Stimulated activated CD8-positive, alpha-beta memory T cell treated with anti-CD3 and anti-CD28 coated beads, Interleukin-4, amount 100 ng/mL, for 48 hours (primary cell): ENCODE measurements at places on chromosomes 6 and 20.

- DNase-seq: no peak
Observed at GRCh38 chr6:143939364-143939763, 68.7 kb downstream of the PLAGL1 start.

DNA sequence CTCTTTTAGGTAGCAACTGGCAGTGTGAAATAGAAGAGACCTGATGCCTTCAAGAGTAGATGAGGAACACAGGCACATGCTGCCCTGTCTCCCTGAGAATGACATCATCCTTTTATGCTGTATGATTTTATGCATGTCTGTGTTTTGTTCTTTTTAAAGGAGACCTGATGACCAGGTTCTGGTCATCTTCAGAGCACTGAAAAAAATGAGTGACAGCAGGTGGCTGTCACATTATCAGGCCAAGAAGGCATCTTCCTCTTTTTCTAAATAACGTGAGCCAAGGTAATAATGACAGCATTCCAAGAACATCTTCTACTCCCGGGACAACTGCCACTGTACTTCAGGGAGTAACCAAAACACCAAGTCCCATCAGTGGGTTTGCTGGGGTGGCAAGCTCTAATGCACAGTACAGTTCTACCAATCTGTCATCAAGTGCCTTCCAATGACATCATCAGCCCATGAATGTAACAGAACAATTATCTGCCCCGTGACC lies 28.9 kb downstream of the CNKSR3 start:
- no peak for DNase-seq

GRCh38 chr20:6994452-6994851 lies 227.0 kb downstream of the BMP2 start:
- DNase-seq: no peak

- DNase-seq: no peak
Observed at GRCh38 chr6:100470422-100471120, 5.8 kb upstream of the SIM1 start.

- DNase-seq: no peak
Observed at GRCh38 chr6:139240161-139241010, 51.4 kb downstream of the TXLNB start.

- DNase-seq: no peak
Observed at GRCh38 chr20:15925376-15925775, 647.9 kb downstream of the KIF16B start.

DNA sequence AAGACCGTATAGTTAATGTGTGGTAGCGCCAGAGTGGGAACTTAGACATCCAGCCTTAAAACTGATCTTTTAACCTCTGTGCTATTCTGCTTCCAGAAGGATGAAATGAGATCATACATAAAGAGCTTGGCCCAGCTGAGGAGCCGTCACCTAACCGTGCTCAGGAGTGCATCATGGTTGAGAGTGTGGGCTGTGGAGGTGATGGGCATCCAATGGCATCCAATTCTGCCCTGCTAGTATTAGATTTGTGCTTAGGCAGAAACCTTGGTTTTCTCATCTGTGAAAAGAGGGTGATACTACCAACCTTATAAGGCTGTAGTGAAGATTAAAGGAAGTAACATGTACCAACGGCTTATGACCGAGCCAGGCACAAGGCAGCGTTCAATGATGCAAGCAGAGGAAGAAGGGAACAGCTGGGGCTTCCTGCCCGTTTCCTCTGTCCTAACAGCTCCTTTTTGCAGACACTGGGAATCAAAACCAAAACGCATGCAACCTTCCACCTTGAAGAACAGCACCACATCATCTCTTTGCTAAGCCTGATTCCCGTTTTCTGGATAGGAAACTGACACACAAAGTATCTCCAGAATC lies 1.3 kb downstream of the SLC22A16 start:
- DNase-seq: no peak

GRCh38 chr6:88517737-88518136 lies 351.6 kb upstream of the CNR1 start:
- DNase-seq: no peak

DNA sequence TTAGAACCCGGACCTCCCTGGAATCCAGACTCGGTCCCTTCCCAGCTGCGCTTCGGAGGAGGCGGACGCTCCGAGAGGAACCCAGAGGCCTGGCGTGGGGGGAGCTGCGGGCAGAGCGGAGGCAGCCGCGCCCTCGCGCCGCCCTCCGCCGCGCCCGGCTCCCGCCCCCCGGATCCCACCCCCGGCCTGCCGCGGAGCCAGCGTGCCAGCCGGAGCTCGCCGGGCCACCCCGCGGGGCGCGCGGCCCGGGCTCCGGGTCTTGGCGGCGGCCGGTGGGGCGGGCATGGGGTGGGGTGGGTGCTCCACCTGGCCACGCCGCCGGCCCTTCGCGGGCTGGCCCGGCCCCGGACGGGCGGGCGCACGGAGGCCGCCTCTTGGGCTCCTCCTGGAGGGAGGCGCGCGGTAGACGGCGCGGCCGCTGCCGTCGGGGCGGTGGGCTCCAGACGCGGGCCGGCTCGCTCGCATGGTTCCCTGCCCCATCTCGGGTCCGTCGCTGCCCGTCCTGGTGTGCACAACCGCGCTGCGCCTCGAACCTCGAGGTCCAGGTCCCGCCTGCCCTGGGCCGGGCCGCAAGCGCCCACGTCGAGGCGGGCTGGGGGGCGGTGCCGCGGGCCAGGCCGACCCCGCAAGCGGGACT lies 592 bp upstream of the CDYL start:
- DNase-seq: peak; percentile 63

DNA sequence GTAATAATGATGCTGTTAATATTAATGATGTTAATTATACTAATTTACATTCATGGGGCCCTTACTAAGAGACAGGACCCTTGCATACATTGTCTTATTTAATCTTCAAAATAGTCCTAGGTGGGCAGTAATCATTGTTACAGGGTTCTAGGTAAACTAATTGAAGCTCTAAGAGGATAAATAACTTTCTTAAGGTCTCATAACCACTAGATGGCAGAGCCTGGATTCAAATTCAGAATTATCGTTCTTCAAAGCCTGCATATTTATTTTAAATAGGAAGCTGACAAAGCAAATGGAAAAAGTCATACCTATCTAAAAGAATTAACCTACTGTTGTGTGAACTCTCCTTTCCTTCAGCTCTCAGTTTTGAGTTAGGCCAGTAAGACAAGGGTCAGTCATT lies 23.5 kb downstream of the PTCHD4 start:
- DNase-seq: no peak

GRCh38 chr6:34021554-34022190 lies 124.2 kb downstream of the GRM4 start:
- DNase-seq: no peak

GRCh38 chr20:47993035-47993755 lies 207.9 kb upstream of the SULF2 start:
- DNase-seq: no peak

- DNase-seq: no peak
Observed at GRCh38 chr6:135331002-135331401, 149.9 kb downstream of the MYB start.

DNA sequence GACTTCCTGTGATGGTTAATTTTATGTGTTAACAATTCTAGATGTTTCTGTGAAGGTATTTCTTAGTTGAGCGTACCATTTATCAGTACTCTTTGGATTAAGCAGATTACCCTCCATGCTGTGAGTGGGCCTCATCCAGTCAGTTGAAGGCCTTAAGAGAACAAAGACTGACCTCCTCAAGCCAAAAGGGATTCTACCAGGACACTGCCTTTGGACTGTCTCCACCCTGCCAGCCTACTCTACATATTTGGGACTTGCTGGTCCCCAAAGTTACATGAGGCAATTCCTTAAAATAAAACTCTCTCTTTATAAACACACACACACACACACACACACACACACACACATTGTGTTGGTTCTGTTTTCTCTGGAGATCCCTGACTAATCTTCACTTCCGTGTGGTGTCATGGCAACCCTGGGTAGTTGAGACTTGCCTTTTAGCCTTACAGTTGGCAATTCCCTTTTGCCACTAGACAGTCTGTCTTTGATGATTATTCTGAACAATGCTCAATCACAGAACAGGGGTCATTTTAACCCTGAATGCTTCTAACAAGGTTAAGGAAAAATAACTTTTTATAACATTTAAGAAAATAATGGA lies 32.2 kb downstream of the MRAP2 start:
- DNase-seq: no peak

DNA sequence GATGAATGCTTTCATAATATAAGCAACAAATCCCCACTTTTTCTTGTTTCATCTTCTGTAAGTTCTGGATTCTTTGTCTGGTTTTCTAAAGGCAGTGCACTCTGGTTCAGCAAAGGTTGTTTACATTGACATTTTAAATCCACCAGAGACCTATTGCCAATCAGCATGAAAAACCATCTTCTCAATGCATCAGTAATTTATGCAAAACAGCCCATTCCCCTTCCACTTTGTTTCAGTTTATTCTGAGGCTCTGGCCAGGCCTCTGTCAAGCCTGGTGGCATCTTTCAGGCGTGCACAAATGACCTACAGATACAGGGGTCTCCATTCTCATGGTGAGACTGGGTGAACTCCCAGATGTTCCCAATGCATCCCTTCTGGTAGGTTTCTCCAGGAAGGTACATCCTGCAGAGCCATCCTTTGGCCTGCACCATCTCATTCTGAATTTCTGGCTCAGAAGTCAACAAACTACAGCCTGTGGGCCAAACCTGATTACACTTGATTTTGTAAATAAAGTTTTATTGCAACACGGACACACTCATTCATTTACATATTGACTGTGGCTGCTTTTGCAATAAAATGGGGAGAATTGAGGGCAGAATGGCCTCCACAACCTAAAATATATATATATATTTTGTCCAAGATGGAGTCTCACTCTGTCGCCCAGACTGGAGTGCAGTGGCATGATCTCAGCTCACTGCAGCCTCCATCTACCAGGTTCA lies 405.4 kb downstream of the PREX1 start:
- no peak for DNase-seq

DNA sequence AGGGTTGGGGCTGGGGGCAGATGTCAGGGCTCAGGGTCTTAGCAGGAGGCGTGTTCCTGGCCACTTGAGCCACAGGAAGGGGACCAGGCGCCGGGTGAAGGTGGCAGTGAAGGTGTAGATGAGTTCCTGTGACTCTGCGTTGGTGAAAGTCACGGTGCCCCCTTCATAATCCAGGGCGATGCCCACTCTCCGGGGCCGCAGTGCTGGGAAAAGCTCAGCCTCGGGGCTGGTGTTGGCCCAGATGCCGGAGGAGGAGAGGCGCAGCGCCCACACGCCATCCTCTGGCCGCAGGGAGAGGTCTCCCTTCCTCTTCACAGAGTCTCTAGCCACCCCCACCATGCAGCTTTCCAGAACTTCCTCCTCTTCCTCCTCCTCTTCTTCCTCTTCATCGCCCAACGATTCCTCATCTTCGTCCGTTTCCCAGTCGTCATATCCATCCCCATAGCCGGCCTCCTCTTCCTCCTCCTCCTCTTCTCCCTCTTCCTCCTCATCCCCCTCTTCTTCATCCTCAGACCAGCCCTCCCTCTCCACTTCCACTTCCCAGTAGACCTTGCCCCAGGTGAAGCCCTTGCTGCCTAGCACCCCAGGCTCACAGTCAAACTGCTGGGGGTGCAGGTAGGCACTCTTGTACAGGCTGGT lies 22.6 kb downstream of the TRIM15 start:
- DNase-seq: no peak

DNA sequence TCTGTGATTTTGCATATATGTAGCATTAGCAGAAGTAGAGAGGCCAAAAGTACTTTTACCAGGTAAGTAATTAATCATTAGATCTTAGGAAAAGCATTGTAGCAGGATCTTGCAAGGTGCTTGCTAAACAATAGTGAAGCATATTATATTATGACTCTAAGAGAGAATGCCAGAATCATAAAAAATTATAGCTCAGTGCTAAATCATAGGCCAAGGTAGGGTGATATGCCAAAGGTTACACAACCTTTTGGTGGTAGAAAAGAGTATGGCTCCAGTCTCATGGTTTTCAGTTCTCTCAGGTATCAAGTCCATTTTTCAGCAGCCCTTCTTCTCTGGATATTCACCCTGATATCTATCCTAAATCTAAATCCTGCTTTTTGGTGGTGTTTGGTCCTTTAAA lies 16.9 kb upstream of the TMEM30A start:
- DNase-seq: no peak

- no peak for DNase-seq
Observed at GRCh38 chr6:8420031-8420588, 15.2 kb downstream of the SLC35B3 start.

GRCh38 chr20:5397393-5397792 lies 80.6 kb upstream of the PROKR2 start:
- DNase-seq: no peak

DNA sequence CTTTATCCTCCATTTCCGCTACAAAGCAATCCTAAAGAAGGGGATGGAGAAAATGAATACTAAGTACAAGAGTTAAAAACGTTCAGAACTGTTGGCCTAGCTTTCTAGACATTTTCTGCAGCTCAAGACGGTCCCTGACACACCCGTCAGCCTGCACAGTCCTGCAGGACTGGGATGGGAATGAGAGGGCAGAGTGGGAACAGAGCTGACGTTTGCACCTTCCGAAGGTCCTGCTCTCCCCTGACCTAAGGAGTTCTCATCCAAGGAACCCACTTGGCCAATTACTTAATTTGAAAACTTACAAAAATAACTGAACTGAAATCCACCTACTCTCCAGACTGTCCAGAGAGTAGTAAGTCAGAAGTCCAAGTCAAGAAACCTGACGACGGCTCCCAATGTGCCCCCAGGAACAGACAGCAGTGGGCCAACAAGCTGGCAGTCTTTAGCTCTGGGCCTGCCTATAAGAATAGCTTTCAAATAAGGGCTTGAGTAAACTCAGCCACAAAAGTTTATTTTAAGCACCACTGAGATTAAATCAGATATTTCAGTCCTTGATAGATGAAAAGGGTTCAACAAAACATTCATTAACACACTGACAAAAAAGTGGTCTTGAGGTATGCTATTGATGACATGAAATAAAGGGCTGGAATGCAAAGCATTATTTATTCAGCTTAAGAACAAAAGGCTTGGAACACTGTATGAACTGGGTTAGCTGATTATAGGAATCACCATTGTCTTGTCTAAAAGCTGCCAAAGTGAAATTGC lies 76.8 kb downstream of the CNKSR3 start:
- DNase-seq: no peak

DNA sequence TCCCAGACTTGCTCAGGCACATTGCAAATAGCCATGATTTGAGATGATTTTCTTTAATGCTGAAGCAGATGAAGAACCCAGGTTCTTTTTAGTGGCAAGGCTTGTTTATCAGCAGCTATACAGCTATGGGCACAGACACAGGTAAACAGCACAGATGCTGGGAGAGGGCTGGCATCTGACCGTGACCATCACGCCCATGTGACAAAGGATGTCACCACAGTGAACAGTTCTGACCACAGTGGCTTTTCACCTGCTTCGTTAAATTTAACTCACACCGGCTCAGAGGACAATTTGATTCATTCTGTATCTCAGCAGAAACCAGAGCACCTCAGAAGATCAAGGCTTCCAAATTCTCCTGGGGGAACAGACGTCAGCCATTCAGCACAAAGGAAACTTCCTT lies 142.6 kb downstream of the CDH26 start:
- no peak for DNase-seq

DNA sequence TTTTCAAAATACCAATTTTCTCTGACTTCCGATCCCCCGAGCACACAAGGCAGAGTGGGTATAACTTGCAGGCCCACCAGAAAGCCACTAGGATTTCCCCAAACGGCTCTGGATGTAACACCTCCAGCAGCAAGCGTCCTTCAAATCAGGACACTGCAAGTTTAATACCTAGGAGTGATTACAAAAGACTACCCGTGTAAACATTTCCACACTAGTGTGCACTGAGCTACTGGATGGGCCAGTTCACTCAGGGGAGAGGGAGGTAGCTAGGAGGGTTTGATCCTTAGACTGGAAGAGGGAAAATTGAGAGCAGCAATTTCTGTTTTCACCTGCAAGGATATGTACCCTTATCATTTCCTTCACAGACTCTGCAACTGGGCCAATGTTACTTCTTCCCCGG lies 91.8 kb upstream of the AGPAT4 start:
- no peak for DNase-seq
